ENCODE measurements at places on chromosomes 16 and 17.

DNA sequence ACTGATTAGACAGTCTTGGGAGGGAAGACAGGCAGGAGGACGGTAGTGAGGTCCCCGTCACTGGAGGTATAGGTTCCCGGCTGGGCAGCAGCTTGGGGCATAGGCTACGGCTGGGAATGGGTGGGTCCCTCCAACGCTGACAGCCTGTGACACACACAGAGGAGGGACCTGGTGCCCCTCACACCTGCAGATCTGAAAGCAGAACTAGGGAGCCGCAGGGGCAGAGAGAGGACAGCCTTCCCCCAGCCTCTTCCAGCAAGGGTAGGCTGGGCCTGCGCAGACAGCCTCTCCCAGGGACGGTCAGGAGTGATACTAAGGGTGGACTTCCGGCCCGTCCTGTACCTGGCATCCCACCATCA is 2.0 kb downstream of the P2RX1 start:
- DNase-seq, result no peak

GRCh38 chr16:52446080-52446479 is 100.9 kb downstream of the TOX3 start:
- no peak for DNase-seq

GRCh38 chr16:19140396-19140795 is 26.6 kb downstream of the ITPRIPL2 start:
- DNase-seq, result no peak

DNA sequence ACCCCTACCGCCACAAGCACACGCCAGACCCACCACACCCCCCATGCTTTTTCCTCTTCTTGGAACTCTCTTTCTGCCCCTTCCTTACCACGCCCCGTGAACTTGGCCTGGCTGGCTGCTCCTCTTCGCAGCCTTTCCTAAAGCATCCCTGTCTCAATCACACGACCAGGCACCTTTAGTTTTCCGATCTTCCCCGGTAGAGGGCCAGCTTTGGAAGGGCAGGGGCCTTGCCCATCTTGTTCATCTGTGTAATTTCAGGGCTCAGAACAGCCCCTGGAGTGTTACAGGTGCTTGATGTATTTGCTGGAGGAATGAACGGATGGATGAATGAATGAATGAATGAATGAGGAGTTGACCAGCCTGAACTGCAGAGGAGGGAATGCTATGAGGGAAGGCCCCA is 3.7 kb downstream of the SPPL2C start:
- DNase-seq, result no peak

DNA sequence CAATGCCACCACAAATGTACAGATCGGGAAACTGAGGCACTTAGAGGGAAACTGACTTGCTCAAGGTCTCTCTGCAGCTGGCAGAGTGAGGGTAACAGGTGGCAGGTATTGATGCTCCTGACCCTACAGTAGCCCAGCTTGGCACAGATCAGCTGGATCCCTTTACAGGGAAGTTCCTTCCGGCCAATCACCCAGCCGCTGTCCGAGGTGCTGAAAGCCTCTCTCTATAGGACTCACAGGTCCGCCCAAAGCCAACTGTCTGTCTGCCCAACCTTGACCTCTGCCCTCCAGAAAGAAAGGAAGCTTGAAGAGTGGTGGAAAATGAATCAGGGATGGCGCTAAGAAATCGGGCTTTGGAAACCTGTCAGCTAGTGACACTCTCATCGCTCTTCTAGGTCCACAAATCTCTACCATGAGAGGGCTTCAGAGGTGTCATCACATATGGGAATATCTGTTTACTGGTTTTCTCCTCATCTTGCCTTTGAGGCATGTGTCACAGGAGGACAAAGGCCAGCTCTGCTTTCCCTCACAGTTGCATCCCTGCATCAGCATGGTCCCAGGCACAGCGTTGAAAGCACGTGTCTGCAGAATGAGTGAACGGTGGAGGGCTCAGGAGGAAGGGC is 246.2 kb downstream of the KATNIP start:
- DNase-seq, result peak; percentile 65

GRCh38 chr16:5321930-5322329 is 224.3 kb upstream of the EEF2KMT start:
- DNase-seq, result peak; percentile 1

DNA sequence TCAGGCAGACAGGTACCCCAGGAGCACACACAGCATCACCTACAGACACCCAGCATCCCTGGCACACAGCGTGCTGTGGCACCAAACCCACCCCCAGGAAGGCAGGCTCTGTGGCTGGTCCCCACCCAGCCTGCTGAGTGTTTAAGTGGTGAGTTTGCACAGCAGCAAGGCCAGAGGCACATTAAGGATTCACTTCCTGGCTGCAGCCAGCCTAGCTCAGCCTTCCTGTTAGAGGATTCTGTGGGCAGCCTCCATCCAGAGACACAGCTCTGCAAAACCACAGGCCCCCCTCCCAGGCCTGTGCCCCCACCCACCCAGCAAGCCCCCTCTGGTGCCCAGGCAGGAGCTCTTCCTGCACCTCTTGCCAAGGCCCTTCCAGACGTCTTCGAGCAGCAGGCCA is 36.1 kb upstream of the PHB1 start:
- DNase-seq, result no peak

DNA sequence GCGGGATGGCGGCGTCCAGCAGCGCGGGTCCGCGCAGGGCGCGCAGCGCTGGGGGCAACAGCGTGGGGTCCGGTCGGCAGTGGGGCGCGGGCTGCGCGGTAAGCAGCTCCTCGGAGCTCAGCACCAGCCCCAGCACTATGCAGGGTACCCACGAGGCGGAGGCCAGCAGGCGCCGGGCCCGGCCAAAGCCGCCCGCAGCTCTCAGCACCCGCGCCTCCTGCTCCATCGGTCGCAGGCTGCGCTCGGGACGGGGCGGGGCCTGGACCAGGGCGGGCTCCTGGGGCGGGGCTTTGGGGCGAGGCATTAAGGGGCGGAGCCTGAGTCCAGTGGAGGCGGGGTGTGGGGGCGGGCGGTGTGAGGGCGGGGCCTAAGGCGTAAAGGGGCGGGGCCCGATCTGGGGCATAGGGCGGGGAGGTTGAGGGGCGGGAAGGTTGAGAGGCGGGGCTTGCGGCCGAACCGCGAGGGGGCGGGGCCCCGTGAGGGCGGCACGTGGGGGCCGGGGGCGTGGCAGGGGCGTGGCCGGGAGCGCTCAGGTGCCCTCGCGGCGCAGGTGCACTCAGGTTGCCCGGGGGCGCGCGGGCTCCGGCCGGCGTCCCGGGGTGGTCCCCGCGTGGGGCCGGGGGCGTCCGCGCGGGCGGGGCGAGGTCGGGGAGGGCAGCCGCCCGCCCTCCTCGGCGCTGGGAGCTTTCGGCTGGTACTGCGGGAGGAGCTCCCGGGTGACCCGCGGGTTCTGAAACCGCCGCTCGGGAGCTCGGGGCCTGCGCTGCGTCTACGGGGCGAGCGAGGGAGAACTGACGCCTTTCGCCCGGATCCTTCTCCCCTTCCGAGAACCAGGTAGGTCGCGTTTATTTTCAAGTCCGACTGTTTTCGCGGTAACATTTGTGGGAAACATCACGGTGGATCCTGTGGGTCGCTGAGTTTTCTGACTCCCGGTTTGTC is 1.4 kb upstream of the SLC22A31 start:
- no peak for DNase-seq

DNA sequence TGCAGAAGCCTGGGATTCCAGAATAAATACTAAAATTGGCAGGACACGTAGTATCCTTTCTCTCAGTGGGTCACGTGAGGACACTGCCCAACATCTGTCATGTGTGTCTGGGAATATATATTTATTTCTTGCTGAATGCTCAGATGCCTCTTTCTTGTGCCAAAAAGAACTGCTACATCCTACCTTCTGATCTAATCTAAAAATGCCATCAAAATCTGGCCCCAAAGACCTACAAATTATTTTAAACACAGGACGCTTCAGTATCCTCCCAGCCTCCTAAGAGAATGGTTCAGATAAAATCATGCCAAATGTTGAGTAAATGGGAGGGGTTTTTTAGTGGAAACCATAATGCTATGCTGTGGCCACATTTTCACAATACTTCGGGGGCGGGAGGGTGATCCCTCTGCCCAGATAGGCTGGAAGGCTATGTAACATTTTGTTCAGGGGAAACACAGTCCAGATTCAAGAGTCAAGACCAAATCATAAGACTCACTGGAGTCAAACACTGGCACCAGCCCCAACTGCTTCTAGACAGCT is 22.9 kb upstream of the CORO6 start:
- peak; percentile 61 for DNase-seq

GRCh38 chr17:48561884-48562810 is 16.0 kb downstream of the HOXB4 start:
- no peak for DNase-seq

GRCh38 chr17:51857052-51857597 is 301.4 kb downstream of the CA10 start:
- DNase-seq, result no peak

- DNase-seq, result no peak
These were observed 294.7 kb downstream of the KIF2B start for GRCh38 chr17:54117452-54117851.

- DNase-seq, result no peak
These were observed 30.4 kb upstream of the SSTR5 start for GRCh38 chr16:1042049-1042744.

DNA sequence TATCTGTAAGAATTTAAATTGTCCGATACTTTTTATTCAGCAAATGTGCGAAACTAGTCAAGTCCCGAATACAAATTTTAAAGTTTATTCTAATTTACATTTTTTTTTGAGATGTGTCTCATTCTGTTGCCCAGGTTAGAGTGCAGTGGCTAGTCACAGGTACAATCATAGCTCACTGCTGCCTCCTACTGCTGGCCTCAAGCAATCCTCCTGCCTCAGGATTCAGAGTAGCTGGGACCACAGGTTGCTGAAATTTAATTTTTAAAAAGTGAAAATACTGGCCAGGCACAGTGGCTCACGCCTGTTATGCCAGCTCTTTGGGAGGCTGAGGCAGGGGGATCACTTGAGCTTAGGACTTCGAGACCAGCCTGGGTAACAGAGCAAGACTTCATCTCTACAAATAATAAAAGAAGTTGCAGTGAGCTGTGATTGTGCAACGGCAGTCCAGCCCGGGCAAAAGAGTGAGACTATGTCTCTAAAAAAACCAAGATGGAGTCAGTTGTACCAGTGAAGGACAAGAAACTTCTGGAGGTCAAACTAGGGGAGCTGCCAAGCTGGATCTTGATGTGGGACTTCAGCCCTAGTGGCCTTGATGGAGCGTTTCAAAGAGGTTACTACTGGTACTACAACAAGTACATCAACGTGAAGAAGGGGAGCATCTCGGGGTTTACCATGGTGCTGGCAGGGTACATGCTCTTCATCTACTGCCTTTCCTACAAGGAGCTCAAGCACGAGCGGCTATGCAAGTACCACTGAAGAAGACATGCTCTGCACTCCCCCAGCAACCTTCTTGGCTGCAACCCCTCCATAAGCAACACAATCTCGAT is 5.6 kb downstream of the POLG2 start:
- no peak for DNase-seq

DNA sequence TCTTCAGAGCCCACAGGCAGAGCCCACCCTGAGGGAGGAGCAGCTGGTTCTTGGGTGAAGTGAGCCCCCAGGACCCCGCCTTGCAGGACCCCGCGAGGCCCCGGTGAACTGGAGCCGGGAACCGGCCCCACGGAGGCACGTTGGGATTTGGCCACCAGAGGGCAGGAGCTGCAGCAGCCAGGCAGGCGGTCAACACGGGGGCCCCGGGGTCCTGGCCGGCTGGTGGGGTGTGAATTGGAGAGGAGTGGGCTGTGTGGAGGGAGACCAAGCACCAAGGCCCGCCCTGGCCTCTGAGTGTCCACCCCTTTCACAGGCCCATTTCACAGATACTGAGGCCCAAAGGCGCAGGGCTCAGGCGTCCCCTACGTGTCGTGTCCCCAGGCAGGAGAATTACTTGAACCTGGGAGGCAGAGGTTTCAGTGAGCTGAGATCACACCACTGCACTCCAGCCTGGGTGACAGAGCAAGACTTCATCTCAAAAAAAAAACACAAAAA is 2.2 kb downstream of the DPEP1 start:
- no peak for DNase-seq

DNA sequence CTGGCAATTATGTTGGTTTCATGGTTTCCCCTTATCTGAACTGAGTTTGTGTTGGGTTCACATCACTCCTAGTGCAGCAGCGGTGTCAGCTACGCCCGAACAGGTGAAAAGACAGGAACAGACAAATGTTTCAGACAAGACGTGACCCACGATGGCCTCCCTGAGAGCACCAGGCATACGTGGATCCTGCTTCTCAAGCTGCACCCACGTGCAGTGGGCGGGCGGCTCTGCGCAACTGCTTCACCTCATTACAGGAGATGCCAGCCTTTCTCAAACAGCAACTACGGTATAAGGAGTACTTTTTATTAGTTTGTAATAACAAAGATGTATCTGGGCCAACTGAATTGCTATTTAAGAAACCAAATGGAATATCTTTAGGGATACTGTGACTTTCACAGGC is 32.8 kb upstream of the SLC38A8 start:
- DNase-seq, result no peak

DNA sequence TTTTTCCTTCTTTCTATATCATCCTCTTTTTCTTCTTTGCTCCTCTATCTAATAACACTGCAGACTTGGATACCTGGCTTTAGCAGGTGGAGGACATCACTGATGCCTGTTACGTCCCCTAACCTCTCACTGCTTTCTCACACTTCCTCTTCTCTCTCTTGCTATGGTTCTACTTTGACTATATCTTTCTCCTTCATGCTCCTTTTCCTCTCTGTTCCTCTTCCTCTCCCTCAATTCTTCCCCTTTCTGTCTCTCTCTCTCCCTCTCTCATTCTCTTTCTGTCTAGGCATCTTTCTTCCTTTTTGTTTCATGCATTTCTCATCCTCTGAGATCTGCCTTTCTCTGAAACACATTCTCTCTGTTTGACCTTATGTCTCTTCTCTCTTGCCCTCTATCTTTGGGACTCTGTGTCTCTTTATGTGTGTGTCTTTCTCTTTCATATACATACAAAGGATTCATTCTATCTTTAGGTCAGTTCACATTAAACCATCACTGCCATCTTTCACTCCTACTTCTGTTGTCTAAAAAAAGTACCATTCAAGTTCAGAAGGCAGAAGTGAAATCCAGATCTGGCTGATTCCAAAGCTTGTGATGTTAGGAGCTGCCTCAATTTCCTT is 353.7 kb downstream of the SHISA9 start:
- no peak for DNase-seq

- no peak for DNase-seq
These were observed 2.4 kb downstream of the CACNG4 start for GRCh38 chr17:66966704-66967418.

- DNase-seq, result no peak
These were observed 90.3 kb downstream of the USP32 start for GRCh38 chr17:60301649-60302048.

DNA sequence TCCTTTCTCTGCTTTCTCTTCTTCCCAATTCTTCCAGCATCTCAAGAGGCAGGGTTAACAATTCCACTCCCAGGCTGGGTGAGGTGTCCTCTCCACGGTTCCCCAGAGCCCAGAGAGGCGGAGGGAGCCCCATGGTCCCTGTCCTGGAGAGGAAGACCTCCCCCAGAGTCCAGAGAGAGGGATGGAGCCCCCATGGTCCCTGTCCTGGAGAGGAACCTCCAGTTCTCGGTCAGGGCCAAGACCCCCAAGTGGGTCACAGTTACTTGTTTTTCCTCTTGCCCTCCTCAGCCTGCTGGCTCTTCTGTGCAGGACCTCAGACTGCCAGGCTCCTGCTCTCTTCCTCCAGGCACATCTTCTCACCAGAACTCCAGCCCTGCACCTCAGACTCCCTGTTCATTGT is 135.2 kb downstream of the RPTOR start:
- no peak for DNase-seq

Measured in muscle of arm (tissue), 14 donors.